ENCODE measurements at places on chromosomes 1 and 21.

GRCh38 chr1:236998546-236998945 is 5.7 kb downstream of the MT1HL1 start:
- DNase-seq: no peak

- DNase-seq: no peak
Observed at GRCh38 chr1:35615440-35615839, 25.9 kb downstream of the PSMB2 start.

GRCh38 chr21:43318841-43319781 is 107.8 kb downstream of the SIK1 start:
- DNase-seq: no peak

DNA sequence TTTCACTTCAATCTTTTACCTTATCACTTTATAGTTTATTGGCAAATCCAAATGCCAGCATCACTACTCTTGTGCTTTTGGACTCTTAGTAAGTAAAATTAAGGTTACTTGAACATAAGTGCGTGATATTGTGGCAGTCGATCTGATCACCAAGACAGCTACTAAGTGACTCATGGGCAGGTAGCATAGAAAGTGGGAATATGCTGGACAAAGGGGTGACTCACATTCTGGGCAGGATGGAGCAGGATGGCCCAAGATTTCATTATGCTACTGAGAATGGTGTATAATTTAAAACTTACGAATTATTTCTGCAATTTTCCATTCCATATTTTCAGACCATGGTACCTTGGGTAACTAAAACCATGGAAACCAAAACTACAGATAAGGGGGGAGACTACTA is 120.2 kb downstream of the ROR1 start:
- no peak for DNase-seq

DNA sequence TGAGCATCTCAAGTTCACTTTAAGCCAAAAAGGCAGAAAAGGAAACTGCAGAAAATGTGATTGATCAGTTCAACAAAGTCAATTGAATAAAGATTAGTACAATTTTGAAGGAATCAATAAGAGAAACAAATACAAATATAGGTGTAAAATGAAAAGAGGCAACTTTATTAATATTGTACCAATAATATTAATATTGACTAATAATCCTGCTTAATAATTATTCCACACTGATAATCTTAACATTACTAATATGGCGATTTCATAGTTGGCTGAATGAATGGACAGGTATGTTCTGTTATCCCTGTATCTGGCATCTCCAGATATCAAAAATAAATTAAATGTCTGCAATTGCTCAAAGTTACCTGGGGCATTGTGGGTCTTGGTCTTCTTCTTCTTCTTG is 61.8 kb downstream of the PRKAB2 start:
- no peak for DNase-seq

DNA sequence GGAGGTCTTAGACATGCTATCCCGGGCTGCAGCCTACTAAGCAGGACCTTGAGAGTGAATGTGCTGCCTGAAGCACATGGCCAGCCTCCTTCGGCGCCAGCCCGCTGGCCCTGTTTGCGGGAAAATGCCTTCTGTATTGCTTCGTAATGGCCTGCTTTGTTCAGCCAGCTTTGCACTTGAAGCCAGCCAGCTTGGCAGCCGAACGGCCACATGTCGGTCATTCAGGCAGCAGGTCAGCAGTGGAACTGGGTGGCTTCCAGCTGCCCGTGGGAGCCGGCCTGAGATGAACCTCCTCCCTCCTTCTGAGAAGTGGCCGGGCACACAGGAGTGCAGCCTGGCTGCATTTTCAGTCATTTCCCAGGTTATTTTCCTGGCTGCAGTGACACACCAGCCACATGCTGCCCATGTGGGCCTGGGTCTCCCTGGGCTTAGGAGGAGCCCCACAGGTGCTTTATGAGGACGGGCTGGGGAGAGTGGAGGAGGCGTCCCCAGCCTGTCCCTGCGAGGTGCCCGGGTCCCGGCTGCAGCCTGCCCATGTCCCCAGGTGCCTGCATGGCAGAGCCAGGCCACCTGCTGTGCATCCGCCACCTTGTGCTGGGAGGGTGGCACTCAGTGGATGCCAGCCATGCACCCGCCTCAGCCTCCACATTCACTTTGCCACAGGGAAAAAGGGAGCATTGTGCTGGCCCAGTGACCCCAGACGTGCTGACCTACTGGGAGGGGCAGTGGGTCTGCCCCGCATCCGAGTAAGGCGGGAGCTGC is 103.5 kb downstream of the SIK1 start:
- DNase-seq: no peak

DNA sequence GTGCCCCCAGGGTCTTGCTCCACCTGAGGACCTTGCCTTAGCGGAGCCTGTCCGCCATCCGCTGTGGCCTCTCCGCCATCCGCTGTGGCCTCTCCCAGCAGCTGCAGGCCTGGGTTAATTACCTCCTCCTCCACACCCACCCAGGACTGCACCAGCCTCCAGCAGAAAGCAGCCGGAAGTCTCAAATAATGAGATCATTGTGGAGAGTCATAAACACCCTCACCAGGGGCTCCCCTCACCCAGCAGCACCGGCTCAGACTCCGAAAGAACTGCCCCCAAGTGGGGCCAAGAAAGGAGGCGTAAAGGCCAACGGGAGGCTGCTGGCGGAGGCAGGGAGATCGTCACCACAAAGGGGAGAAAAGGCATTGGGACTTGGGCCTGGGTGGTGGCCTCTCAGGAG is 10.7 kb upstream of the GPR153 start:
- no peak for DNase-seq

DNA sequence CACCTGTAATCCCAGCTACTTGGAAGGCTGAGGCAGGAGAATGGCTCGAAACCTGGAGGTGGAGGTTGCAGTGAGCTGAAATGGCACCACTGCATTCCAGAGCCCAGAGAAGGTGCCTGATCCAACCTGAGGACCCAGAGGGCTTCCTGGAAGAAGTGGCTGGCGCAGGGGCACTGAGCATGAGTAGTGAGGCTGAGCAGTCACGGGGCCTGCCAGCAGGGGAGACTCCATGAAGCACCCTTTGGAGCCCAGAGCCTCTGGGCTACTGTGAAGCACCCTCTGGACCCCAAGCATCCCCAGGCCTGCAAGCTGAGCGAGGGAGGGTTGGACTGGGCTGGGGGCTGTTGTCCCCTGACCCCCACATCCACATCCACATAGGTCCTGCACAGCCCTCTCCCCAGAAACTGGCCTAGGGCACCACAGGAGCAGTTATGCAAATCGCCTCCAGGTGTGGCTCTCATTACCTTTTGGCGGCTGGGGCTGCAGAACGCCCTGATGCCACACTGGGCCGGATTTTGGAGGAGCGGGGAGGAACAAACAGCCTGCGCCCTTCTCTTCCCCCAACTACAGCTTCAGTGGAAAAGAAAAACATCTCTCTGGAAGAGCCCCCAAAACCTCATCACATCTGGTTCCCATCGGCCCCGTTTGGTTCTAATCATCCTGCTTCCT is 78.2 kb upstream of the TARDBP start:
- DNase-seq: no peak

DNA sequence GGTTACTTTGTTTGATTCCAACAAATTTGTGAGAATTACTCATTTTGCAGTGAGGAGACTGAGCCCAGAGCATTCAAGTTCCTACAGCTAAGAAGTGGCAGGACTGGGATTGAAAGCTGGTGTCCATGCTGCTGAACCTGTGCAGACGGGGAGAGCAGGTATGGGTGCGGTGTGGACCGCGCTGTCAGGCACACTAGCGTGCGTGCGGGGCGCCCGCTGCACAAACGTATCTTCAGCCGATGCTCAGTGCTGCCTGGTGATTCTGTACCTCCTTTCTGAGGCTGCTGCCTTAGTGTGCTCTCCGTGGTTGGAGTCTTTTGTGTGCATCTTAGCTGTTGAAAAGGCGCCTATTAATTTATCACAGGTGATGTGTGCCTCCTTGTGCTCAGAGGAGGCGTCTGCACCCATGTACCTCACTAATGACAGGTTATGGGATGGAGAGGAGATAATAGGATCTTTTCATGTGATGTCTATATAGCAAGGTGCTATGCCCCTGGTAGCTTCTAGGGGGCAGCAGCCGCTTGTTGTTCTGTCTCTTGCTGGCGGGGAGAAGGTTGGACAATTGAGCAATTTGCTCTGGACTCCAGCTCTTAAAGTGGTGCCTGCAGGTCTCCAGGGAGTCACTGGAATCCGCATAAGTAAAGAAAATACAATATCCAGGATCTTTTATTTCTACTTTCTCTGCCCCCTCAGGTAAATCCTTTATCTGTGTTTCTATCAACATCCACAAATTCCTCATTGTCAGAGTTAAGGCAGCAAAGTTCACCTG is 32.5 kb downstream of the PEX14 start:
- DNase-seq: peak; percentile 39

DNA sequence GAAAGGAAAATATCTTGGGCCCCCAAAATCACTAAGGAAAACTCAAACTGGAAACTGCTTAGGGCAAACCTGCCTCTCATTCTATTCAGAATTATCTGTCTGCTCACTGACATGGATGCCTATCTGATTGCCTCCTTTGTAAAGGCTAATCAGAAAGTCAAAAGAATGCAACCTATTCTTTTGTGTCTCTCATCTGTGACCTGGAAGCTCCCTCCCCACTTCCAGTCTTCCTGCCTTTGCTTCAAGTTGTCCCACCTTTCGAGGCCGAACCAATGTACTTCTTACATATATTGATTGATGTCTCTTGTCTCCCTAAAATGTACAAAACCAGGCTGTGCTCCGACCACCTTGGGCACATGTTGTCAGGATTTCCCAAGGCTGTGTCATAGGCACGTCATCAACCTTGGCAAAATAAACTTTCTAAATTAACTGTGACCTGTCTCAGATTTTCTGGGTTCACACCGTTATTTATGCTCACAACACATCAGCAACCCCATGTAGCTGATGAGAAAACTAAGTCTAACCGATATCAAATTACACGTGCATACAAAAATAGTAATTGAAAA is 302.3 kb upstream of the NRIP1 start:
- DNase-seq: no peak

DNA sequence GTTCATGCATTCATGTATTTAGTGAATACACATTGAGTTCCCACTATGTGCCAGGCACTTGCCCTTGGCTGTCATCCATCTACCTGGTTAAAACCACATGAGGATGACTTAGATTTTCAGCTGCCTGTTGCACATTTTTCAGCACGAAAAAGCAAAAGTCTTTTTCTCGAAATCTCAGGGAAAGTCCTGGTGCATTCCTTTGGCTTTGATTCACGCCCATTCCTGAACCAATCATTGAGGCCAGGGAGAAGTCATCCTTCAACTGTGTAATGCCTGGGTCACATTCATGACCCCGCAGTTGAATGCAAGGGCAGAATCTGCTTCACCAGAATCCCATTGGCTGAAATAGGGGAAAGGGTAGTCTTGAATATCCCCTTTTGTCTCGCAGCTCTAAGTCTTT is 84.4 kb downstream of the RNF220 start:
- DNase-seq: no peak

- no peak for DNase-seq
Observed at GRCh38 chr1:230778916-230779590, 31.9 kb downstream of the CAPN9 start.

DNA sequence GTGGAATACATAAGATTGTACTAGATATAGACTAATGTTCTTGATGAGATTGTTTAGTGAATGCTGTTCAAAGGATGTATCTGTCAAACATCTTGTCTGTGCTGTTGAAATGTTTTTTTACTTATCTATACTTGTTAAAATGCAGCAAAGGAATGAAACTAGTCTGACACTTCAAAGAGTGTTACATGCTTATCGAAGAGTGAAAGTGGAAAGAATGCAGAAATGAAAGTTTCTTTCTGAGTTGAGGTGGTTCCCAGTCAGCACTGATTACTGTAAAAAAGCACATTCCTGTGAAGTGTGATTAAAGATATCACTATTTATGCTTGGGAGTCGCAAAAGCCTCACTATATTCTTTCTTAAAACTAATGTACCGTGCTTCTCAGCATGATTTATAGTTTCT is 1225.2 kb downstream of the NCAM2 start:
- DNase-seq: no peak

GRCh38 chr1:221779771-221780170 is 37.9 kb upstream of the DUSP10 start:
- DNase-seq: no peak

GRCh38 chr1:44284184-44284583 is 70.9 kb downstream of the ERI3 start:
- DNase-seq: no peak

GRCh38 chr1:6035719-6036118 is 10.0 kb upstream of the KCNAB2 start:
- DNase-seq: no peak

GRCh38 chr1:150552128-150552910 is 3.1 kb downstream of the ADAMTSL4 start:
- DNase-seq: no peak

- no peak for DNase-seq
Observed at GRCh38 chr1:159786465-159786864, 5.7 kb downstream of the DUSP23 start.

- no peak for DNase-seq
Observed at GRCh38 chr1:1397839-1398523, 1.2 kb downstream of the CCNL2 start.

GRCh38 chr1:246121533-246121932 is 385.5 kb downstream of the SMYD3 start:
- no peak for DNase-seq

- no peak for DNase-seq
Observed at GRCh38 chr1:157198619-157199420, 60.6 kb upstream of the ETV3 start.

- no peak for DNase-seq
Observed at GRCh38 chr1:37482004-37482785, 7.8 kb downstream of the ZC3H12A start.

GRCh38 chr1:64357422-64357821 is 112.5 kb upstream of the CACHD1 start:
- DNase-seq: no peak

DNA sequence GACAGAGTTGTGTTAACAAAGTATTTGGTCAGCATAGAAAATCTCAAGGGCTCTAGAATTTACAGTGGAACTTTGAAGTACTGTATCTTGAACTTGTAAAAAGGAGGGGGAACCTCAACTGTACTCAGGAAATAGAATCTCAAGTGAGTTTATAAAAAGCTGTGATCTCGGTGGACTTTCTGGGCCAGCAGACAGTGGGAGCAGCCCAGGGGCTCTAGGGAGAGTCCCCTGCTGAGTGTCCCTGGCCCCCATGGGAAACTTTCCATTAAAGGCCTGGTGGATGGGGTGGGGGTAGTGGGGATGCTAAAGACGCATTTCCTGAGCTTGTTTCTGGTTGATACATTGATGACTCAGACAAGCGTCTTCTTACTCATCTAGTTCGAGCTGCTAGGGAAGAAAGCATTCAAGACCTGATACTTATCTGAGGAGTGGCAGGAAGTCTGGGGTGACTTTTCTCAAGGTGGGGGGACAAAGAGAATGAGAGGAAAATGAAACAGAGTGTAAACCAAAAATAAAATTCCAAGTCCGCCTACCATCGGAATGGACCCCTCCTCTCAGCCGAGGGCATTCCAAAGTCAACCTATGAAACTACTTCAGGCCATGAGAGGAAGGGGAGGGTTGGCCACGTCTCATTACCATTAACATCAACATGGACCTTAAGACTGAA is 65.5 kb downstream of the NID1 start:
- DNase-seq: no peak

- DNase-seq: no peak
Observed at GRCh38 chr1:96418969-96419368, 302.6 kb upstream of the PTBP2 start.

DNA sequence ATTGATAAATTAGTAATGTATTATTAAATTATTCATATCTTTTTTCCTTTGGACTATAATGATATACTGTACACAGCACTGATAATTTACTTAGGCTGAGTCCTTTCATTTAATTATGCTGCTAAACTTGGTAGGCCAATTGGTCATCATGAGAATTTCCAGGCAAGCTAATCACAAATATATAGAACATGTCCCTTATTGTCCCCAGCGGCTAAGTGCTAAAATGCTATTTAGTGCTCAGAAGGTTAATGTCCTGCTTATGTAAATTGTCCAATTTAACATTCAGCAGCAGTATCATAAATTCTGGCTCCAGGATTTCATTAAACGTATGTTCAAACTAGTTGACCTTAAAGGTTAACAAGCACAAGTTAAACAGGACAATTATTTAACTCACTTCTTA is 30.0 kb upstream of the RRP15 start:
- no peak for DNase-seq
